ENCODE measurements at places on chromosomes 6 and 20.

DNA sequence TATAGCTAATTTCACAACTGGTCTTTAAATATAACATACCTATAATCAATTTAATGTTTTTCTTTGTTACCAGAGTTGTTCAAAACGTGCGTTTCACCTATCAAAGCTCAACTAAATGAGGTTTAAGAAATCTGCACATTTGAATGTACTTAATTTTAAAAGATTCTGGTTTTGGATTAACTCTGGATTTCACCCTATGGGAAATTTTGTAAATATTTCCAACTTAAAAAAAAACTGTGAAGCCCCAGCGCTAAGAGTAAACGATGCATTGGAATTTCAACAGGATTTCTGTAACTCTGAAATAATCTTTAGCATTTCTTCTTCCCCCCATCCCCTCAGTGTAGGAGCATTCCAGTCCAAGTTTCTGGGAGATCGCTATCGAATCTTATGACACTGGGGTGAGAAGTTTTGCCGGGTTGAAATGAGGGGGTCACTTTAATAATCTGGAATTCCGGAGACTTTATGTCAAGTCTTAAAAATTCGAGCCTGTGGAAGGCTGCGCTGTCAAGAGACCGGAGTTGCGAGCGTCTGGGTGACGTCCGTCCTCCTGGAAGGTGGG is 643 bp upstream of the MAP3K4 start:
- DNase-seq = no peak

GRCh38 chr6:116206231-116206903 is 47.5 kb downstream of the TSPYL4 start:
- no peak for DNase-seq

DNA sequence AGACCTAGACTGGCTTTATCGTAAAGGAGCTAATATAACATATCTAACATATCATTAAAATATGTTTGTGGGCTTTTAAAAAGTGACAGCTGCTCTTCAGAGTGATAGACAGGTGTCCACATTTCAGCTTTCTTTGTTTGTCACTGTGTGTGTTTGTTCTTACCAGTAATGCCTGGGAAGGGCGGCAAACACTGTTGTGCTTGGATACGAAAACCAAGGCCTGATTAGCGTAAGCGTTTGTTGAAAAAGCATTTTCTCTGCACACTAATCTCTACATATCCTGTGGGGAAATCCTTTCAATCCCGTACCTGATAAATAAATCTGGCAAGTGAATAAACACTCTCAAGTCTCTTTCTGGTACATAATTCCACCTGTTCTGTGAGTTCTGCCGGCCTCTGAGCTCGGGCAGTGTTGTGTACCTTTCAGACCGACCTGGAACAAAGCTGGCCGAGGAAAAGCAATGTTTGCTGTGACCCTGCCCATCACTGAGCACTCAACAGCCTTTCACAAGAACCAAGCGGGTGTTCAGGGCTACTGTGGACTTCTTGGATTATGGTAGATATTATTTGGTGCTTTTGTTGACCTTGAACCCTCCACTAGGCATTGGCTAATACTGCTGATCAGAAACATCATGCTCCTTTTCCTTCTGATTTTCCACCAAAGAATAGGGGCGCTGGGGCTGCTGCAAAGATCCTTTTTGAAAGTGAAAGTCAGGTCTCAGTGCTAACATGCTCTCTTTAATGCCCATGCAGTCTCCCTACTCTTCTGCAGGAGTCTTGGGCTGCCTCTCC is 100.4 kb downstream of the CD83 start:
- DNase-seq = no peak

GRCh38 chr6:35008858-35009257 is 119.8 kb downstream of the ANKS1A start:
- no peak for DNase-seq

DNA sequence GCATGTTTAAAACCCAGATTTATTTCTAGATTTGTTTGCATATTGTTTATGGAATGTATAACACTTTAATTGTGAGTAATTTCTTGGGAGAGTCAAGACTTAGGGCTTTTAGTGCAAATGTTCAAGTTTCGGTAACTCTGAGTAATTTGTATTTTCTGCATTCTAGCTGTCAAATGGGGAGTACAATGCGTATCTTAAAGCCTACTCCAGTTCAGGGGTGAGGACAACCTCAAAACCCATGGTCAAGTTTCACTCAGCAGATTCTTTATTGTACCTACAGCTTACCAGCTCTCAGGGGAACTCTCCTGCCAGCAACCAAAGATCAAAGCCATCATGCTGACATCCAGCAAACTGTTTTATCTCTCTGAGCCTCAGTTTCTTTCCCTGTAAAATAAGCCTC is 458.6 kb upstream of the JARID2 start:
- no peak for DNase-seq

DNA sequence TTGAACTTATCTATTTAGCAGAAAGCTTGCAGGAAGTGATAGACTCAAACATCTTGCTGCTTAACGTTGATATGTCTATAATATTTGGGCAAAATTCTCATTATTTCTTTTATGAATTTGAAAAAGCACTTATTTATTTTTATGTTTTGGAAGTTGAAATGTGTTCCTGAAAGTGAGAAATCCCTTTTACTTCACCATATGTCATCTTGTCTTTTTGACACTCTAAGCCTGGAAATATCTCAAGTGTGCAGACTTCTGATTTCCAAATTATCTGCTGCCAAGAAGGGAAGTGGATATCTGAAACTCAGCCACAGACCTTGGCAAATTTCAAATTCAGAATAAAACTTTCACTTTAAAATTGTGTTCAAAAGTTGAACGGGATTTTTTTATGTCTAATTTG is 368.7 kb upstream of the MANEA start:
- DNase-seq = no peak

DNA sequence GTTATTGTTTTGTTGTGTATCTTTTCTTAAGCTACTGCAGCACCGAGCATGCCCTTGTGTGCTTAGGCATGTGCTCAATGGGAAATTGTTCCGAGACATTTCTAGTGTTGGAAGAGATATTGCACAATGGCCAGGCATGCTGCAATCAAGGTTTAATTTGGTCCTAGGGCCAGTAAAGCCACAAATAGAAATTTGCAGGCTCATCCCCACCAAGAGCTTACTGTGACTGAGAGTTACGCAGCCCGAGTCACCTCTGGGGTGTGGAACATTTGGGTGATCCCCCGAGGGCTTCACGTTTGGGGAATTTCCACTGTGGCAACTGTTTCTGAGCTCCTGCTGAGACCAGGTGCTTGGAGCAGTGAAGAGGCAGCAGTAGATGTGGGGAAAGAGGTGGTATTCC is 65.8 kb downstream of the ADTRP start:
- DNase-seq = peak; percentile 61

- no peak for DNase-seq
Observed at GRCh38 chr20:24962182-24962492, 13.1 kb downstream of the CST7 start.

DNA sequence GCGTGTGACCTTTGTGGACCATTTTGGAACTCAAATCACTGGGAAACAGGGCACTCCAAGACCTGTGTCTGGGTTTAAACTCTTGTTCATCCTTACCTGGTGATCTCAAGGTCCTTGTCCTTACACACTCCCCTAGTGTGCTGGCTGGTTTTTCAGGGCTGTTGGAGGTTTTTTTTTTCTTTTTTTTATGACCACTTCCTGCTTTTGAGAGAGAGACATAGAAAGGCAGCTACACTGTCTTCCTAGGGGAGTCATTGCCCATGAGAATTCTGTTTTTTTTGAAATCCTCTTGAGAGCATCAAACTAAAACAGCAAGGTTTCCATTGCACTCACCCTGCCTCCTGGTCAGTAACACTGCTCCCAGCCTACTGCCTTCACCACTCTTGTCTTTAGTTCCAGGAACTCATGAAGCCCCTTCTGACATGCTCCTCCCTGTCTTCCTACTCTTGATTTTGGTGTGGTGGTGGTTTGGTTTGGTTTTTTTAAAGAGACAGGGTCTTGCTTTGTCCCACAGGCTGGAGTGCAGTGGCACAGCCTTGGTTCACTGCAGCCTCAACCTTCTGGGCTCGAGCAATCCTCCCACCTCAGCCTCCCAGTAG is 28.6 kb downstream of the PRPH2 start:
- DNase-seq = no peak

DNA sequence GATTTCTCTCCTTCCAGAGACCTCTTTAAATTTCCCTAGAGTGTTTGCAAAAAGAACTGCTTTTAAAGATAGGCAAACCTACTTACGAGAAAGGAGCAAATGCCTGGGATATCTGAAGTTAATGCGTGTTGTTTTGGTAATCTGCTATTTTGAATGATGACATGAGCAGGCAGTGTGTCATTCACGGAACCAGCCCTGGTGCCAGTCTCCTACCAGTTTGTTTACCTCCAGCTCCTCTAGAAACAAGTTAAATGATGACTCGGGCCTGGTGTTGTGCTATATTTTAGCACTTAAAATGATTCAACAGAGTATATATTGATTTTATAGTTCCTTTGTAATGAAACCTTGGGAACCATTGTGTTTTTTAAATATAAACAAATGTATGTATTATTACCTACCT is 41.1 kb upstream of the MAP3K4 start:
- no peak for DNase-seq

- no peak for DNase-seq
Observed at GRCh38 chr6:168047841-168048723, 30.9 kb downstream of the FRMD1 start.

DNA sequence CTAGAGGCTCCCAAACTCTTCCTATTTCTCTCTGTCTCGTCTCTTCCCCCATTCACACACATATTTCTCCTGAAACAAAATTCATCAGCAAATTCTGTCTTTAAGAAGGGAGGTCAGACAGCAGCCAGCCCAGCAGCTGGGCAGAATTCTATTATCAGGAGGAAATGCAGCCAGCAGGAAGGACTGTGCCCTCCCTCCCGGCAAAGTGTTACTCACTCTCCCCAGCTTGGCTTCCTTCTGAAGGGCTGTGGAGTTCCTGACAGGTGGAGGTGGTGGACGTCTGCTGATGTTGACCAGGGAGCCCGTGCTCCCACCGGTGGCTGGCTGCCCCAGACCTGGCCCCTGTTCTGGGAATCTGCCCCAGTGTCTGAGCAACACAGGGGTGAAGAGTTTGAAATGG is 37.3 kb downstream of the KCNB1 start:
- no peak for DNase-seq

- no peak for DNase-seq
Observed at GRCh38 chr6:137995371-137995770, 111.8 kb downstream of the PERP start.

DNA sequence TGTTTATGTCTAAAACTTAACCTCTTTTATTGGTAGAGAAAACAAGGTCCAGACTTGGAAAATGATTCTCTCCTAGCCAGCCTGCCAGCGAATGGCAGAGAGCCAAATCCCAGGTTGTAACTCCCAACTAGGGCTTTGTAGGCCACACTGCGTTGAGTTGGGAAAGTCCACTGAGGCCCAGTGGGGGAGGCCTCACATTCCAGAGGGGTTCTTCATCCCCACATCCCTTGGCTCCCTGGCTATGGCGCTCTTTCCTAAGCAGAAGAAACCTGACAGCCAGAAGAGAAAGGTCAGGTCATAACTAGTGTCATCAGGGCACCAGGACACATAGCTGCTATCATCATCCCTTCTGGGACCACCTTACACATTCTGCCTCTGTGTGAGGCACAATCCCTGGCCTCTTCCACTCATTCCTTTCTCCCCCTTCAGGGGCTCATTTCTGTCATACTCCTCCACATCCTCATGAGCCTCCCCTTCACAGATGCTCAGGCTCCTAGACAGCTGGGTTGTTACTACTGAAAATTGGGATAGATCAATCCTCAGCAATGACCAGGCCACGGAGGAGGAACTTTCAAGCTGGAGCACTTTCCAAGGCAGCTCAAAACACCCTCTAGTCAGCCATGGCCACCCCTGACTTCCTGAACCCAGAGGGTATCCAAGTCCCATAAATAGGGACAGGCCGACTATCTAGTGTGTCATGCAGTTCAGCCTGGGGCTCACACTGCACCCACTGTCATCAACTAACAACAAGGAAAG is 48.6 kb downstream of the TCP11 start:
- DNase-seq = no peak

DNA sequence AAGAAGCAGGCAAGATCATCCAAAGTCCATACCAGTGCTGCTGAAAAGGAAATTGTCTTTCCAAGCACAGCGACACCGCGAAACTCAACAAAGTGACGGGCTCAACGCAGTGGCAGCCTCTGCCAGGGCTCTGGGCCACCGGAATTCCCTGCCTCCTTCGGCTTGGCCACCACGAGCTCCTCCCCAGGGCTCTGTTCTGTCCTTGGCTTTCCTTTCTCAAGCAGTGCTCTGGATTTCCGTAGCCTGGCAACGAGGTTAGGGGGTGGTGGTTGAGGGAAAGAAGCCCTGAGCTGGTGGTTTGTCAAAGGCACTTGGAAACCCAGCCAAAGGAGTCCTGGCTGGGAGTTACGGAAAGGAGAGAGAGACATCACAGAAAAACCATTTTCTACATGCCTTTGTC is 31.2 kb downstream of the PRR18 start:
- no peak for DNase-seq

DNA sequence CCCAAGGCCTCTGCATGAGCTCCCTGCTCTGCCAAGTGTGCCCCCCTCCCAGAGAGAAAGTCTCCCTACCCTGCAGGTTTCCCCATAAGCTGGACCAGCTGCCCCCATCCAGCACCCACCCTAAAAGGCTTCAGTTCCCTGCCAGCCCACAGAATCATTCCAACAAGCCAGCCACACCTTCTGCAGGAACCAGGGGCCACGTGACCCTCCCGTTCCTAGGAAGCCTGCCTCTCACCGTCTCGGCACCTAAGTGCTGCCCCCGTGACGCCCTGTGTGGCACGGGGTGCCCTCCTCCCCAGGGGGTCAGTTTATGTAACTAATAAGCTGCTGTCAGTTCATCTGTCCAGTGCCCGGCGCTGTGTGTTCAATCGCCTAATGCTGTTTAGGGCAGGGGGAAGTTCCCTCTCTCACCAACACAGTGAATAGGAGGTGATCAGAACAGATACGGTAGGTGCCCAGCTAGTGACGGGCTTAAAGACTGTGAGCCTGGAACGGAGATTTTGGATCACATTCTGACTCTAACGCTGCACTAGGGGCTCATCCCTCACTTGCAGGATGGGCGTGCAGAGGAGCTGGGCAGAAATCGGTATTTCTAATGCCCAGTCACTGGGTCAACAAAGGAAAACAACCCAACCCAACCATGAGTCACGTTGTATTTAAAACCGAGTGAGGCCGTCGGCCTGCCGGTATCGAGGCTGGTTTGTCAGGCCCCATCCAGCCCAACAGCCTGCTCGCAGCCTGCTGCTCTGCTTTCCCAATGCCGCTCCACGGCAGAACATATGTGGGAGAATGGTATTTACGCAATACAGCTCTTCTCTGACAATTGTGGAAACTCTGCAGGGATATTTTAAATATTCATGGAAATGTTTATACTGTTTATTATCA is 56.0 kb downstream of the RAMACL start:
- no peak for DNase-seq

DNA sequence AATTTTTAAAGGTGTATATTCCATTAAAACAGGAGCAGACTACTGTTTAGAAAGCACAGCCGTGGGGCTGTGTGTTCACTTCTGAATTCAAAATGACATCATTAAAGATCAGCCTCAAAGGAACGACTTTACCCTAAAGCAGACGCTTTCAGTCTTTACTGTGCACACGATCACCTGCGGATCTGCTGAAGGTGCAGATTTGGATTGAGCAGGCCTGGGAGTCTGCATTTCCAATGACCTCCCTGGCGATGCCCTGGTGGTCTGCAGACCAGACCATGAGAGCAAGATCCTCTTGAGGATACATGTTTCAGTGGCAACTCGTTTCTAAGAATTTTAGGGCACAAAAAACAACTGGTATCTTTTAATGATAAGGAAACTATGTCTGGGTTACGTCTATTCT is 27.2 kb downstream of the TXNDC5 start:
- DNase-seq = no peak
